ENCODE measurements at places on chromosomes 13 and 19.

DNA sequence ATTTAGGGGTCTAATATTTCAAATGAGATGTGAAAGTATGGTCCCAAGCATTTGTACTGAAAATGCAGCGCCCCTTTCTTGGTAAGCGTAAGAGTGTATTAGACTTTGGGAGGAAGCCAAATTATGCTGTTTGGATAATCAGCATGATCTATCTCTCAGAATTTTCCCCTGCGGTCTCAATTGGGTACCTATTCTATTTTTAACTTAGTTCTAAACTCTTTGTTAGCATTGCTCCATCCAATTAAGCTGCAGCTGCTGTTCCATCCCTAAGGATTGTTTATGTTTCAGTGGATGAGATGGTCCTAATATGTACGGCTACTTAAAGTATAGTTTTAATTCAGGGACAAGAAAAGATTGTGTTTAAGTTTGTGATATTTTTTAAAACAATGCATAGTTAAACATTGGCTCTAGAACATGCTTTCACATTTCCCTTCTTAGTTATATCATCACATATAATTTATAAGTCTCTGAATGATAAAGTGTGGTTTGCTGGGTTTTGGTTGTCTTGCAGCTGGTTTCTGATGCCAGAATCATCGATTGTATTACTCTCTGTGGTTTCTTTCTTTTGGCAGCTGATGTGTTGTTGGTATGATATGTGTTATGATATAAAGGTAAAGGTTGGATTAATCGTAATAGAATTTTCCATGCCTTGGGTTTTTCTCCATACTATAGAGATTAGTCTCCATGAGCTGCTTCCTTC, 15.0 kb downstream of the POLR1D start:
- DNase-seq: no peak

GRCh38 chr19:1513499-1514294, 878 bp upstream of the ADAMTSL5 start:
- DNase-seq: peak; percentile 16

GRCh38 chr19:49165111-49165750, 7.6 kb downstream of the TRPM4 start:
- no peak for DNase-seq

DNA sequence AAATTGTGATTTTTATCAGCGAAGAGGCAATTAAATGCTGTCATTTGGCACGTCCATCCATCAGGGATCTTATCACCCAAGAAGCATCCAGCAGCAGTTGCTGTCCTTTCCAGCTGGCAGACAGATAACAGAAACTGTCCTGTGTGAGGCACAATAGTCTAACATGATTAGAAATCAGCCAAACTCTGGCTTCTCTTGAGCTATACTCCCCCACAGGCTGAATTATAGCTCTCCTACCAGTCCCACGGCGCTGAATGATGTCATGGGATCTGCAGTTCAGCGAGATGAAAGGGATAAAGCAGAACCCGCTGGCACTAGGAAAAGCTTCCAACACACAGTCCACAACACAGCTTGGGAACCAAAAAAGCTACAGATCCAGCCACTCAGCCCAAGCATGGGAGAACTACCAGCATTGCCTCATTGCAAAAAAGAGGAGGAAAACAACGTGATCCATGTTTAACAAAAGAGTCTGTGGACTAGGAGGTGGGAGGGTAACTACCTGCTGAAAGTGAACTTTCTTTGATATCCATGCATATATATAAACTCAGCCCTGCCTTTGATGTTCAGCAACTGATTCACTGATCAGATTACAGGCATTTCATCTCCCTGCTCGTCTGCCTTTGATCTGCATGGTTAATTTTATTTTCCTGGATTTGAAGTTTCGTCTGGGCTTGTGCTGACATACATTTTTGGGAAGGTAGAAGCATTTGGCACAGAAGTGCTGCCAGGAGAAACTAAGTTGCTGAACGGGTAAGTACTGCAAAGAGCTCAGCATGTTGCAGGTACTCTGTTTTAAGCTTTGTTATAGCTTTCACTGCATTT, at the start of gene TNFRSF19:
TNFRSF19 (plus strand) TSS at position 314 of the 822 bp plus-strand sequence. CDS start 19,772 bp downstream, outside the sequence.
- no peak for DNase-seq

DNA sequence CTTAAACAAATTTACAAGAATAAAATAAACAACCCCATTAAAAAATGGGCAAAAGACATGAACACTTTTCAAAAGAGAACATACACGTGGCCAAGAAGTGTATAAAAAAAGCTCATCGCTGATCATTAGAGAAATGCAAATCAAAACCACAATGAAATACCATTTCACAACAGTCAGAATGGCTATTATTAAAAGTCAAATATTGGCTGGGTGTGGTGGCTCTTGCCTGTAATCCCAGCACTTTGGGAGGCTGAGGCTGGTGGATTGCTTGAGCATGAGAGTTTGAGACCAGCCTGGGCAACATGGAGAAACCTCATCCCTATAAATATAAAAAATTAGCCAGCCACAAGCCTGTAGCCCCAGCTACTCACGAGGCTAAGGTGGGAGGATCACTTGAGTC, 89.9 kb downstream of the UBL3 start:
- DNase-seq: no peak

- DNase-seq: peak; percentile 46
Observed at GRCh38 chr13:47594833-47595232, 406.2 kb downstream of the SUCLA2 start.

DNA sequence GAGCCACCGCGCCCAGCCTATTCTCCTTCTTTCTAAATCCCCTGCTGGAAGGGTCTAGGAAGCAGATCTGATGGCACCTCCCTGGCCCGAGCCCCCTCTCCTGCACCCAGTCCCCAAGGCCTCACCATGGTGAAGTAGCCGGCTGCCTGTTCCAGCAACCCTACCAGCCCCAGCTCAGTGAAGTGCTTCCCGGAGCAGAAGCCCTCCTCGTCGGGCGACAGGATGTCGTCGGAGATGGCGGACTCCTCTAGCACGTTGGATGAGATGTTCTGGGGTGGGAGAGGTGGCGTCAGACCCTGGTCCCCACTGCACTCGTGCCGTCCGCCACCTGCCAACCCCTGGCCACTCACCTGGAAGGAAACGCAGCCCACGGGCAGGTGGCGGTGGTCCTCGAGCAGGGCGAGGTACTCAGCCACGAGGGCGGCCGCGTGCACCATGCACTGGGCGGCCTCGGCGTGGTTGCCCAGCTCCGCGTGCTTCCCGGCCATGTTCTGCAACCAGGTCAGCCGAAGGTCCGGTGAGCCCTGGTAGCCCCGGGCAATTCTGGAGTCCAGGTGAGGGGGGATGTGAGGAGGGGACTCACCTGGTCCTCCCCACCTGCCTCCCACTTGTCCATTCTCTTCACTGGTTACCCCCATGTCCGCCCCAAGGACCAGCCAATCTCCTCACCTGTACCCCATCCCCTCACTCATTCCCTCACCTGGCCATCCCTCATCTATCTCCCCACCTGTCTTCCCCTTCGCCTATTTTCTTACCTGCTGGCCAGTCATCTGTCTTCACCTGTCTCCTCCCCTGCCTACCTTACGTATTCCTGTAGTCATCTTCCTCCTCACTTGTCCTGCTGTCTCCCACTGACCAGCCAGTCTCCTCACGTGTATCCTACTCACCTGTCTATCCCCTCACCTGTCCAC, 11.5 kb upstream of the KANK2 start:
- DNase-seq: no peak

- DNase-seq: no peak
Observed at GRCh38 chr13:49616676-49617065, 11.6 kb upstream of the ARL11 start.

DNA sequence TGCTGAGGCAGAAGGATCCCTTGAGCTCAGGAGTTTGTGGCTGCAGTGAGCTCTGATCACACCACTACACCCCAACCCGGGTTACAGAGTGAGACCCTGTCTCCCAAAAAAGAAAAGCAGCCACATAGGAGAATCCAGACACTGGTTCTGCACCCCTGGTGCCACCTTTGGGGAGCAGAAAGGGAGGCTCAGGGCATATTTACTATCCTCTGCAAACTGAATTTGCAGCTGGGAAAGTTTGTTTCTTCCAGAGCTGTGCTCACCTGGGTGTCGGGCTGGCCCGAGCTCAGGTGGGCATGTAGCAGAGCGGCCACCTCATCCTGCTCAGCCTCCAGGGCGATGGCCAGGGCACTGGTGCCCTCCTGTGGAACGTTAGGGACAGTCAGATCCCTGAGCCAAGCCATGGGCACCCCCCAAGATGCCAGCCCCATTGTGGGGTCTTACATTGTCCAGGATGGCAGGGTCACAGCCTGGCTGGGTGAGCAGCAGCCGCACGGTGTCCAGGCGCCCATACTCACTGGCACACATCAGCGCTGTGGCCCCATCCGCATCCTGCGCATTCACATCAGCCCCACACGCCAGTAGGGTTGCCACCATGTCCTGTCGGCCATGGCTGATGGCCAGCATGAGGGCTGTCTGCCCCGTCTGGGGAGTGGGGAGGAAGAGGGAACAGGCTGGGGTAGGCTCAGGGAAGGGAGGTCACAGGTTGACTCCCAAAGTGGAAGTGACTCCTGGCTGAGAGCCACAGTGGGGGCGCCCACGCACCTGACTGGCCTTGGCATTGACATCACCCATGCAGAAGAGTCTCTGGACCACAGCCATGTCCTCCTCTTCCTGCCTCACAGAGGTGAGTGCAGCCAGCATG, 3.1 kb downstream of the RPS28 start:
- DNase-seq: no peak

DNA sequence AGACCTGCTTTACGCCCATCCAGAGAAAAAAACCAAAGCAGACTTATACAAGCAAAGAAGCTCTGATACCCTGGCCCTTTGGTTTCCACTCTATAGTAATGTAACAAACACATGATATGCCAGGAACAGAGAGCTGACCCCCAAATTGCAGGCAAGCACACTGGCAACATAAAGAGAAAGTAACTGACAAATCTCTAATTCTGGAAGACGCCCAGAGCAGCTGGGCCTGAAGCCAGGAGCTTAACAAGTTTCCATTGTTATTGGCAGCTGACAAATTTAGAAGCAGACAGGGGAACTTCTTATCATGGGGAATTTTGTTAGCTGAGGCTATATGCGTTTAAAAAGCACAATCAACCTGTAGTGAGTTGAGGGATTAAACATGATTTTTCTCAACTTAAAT, 158.0 kb downstream of the DLEU7 start:
- no peak for DNase-seq

DNA sequence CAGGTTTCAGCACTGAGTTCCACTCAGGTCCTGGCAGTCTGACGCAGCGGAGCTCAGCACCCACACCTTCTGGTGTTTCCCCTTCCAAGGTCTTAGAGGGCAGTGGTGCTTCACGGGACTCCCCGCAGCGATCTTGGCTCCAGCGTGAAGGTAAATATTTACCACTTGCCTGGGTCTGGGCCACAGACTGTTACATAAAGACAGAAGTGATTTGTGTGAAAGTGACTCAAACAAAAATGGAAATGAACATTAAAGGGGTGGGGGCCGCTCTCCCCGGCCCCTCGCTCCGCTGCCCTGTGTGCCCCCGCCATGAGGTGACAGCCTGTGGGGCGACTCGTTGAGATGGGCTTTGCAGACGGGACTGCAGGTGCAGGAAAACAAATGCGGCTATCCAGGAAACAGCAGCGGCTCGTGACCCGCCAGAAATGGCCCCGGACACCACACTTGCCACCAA, 55.0 kb downstream of the GGACT start:
- no peak for DNase-seq

DNA sequence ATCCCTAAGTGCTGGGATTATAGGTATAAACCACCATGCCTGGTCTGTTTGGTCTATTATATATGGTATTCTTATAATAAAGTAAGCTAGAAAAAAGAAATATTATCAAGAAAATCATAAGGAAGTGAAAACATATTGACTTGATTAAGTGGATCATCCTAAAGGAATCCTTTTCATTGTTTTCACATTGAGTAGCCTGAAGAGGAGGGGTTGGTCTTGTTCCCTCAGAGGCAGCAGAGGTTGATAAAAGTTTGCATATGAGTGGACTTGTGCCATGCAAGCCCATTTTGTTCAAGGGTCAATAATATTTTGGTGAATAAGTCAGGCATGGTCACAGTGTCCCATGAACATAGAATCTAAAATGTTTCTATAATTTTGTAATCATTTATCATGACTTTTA, 52.7 kb downstream of the ZNF627 start:
- DNase-seq: no peak

DNA sequence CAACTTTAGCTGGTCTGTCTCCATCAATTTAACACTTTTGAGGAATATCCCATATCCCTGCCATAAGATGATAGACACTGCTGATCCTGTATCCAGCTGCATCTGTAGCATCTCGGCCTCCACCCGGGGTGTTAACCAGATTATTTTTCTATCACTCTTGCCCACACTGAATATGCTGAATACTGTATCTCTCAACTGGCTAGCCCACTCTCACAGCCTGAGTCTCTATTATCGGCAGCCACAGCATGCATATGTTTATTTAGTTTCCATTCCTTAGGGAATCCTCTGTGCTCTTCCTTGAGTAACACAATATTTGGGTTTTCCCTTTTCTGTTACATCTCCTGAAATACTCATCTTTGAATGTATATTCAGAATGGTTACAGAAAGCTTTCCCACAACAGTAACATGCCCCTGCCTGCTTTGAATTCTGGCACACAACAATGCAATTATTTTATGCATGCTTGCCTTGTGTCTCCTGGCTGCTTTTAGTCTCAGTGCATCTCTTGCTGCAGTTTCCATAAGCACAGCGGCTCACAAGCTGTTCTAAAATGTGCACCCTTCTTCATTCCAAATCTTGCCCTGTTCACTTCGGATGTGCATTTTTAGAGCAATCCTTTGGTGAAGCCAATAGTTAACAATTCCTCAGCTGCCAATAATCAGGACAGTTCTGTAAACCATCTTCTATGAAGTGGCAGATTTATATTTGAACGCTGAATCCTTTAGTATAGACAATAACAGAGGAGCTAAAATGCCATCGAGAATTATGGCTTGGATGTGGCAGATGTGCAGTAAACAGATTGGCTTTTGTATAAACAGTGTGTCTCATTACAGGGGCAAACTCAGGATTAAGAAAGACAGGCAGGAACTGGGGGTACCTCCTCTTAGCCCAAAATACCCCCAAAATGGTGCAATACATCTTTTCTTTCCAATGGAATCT, 261.9 kb upstream of the SOX21 start:
- DNase-seq: no peak

- peak; percentile 41 for DNase-seq
Observed at GRCh38 chr19:33143897-33144405, 12.0 kb downstream of the WDR88 start.

DNA sequence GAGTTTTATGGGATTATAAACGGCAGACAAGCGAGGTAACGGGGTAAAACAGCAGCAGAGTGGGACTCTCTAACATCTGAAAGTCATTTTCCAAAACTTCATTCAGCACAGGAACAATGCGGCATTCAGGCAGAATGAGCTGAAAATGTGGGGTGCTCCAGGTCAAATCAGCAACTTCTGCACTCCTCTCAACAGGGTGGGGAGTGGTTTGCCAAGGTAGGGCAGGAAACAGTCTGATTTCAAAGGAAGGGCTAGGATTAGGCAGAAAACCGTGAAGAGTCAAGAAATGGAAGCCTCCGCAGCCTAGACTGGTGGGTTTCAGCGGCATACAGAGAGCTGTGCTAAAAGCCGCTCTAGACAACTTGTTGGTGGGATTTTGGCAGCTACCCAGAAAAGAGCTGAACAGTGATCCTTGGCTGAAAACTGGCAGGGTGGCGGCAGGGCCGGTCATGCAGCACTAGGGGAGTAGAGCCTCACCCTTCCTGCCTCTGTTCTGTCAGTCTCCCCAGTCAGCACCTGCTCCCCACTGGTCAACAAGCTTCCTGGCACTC, 154.2 kb upstream of the KLF12 start:
- no peak for DNase-seq
